ENCODE measurements at places on chromosomes 6 and 20.
A peak's percentile ranks its signal among the peaks of the same experiment; 100 is the strongest.

DNA sequence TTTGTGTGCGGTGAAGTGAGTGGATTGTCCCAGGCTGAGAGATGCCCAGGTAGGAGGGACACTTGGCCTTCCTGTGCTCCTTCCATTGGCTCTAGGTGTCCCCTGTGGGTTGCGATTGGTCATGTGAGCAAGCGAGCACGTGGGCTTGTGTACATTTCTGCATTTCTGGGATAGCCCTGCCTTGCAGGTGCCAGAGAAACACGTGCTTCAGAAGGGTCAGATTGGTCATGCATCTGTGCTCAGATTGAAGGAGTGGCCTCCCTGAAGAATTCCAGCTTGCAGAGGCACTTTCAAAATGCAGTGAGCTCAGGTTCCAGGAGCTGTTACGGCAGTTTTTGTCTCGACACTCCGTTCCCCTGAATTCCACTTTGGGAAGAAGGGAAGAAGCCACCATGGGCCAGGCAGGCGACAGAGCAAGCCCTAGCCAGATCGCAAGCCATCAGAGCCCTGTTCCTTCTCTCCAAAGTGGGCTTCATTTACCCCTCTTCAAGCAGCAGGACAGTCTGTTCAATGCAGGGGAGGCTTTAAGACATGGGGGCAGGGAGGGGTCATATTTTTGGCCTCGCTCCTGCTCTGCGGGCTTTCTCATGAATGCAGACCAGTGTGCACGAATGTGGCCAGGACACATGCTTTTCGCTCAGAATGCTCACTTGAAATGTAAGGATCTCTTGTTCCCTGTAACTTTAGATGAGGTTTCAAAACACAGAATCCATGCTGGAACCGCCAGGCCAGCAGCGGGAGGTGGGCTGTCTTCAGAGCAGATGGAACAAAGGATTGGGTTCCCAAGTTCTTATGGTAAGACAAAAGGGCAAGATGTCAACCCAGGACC lies 78.6 kb upstream of the AKAP12 start:
- peak; percentile 82 for DNase-seq

GRCh38 chr20:64232794-64233193 lies 22.8 kb upstream of the PCMTD2 start:
- DNase-seq, result no peak

DNA sequence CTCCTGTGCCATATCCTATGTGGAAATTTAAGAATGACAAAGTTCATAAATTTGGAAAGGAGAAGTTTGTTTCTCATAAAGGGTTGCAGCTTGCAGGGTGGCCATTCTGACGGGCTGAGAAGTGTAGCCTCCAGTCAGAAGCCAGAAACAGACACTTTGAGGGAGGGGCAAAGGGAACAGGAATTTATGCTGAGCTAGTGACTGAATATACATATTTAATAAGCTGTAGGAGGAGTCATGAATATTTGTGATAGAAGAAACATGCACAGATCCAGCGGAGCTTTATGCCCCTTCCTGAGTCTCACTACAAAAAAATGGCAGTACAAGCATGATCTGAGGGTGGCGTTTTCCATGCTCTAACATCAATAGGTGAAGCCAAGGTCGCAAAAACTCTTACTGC lies 798.3 kb downstream of the KIF16B start:
- no peak for DNase-seq

DNA sequence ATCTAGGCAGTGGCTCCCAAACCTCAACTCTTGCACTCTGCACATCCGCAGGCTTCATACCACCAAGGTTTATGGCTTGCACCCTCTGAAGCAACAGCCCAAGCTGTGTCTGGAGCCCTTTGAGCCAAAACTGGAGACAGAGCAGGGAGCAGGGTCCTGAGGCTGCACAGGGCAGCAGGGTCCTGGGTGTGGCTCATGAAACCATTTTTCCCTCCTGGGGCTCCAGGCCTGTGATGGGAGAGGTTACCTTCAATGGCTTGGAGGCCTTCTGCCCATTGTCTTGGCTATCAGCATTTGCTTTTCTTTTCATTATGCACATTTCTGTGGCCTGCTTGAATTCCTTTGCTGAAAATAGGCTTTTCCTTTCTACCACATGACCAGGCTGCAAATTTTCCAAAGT lies 6.3 kb upstream of the FAM184A start:
- no peak for DNase-seq

GRCh38 chr6:110357664-110358552 lies at the start of gene METTL24:
Gene METTL24, minus strand, starts transcription at chr6:110358349. Its CDS starts 77 bp downstream, at chr6:110358272.
- no peak for DNase-seq

GRCh38 chr6:145850671-145851070 lies 36.1 kb upstream of the FBXO30 start:
- DNase-seq, result no peak

DNA sequence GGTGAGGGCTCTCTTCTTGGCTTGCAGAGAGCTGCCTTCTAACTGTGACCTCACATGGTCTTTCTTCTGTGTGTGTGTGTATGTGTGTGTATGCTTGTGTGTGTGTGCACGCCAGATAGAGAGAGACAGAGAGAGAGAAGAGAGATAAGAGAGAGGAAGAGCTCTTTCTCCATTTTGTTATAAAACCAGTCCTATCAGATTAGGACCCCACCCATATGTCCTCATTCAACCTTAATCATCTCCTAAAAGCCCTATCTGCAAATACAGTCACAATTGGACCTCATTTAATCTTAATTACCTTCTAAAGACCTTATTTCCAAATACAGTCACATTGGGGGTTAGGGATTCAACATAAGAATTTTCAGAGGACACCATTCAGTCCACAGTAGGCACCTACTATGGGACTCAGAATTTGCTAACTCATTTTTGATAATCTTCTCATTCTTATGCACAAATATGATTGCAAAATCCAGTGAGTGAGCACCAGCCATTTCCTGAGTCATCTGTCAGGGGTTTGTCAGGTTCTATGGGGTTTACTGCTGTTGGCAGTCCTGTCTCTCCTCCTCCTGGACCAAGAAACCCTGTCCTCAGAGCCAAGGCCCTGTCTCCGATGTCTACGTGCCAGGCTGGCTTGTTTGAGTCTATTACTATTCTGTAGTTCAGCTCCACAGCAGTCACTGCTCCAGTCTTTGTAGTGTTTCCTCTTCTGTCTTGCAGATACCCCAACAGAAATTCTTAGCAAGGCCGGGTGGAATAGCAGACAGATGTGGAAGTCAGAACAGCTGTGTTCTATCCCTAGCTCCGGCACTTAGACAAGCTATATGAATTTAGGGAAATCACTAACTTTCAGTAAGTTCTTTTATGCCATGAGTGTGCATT lies 59.0 kb upstream of the FAM184A start:
- no peak for DNase-seq

GRCh38 chr6:131173680-131174079 lies 38.4 kb downstream of the AKAP7 start:
- no peak for DNase-seq
